ENCODE measurements at places on chromosomes 5 and 9. TPM values are rescaled to one million over a fixed set of nuclear protein-coding genes. Genes with fewer than 3 reads are reported as not detected.

The DOCK8 gene
- total RNA-seq: 9.0 TPM

The ANKRA2 gene
- 46.7 TPM for total RNA-seq

- DNase-seq: no peak
- no peaks in the 10 kb centered on the region for H3K36me3 ChIP-seq
- H3K4me1 ChIP-seq: no peaks in the 10 kb centered on the region
- no peak overlapping the region for H3K27ac ChIP-seq
- no peaks in the 10 kb centered on the region for H3K27me3 ChIP-seq
Measured at GRCh38 chr5:111528056-111528455, 15.7 kb upstream of the STARD4 start.

GRCh38 chr5:166436872-166437271 lies 1854.6 kb upstream of the WWC1 start:
- H3K4me1 ChIP-seq: no peaks in the 10 kb centered on the region
- H3K27ac ChIP-seq: no peak overlapping the region
- no peak for DNase-seq

GRCh38 chr5:27494887-27495286 lies 456.5 kb upstream of the CDH9 start:
- no peak overlapping the region for H3K4me3 ChIP-seq
- H3K4me1 ChIP-seq: no peaks in the 10 kb centered on the region
- H3K27me3 ChIP-seq: no peaks in the 10 kb centered on the region
- H3K27ac ChIP-seq: no peak overlapping the region

- no peak for DNase-seq
- H3K4me1 ChIP-seq: peaks cover 15% of the 10 kb centered on the region
- no peaks in the 10 kb centered on the region for H3K36me3 ChIP-seq
- H3K27me3 ChIP-seq: peaks cover 4% of the 10 kb centered on the region
Measured at GRCh38 chr5:154644745-154645411, 110.3 kb upstream of the LARP1 start.

GRCh38 chr9:135498381-135499126 lies 1.9 kb upstream of the MRPS2 start:
- DNase-seq: no peak
- no peaks in the 10 kb centered on the region for H3K4me1 ChIP-seq
- H3K27me3 ChIP-seq: no peaks in the 10 kb centered on the region
- no peak overlapping the region for H3K27ac ChIP-seq

DNA sequence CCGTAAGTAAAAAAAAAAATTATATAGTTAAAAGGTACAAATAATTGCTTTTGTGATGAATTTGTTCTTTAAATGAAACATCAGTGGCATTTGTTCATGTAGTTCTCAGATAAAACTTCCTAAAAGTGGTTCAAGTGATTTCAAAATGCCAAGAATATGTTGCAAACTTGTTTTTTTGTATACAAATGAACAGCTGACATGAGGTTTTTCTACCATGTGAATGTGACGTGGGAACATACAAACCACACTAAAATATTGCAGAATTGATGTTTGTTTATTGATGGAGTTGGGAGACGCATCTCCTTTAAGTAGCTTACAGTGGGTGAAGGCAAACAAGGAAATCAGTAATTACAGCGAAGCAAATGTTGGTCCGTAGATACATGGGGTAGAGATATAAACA lies 16.9 kb downstream of the BASP1 start:
- DNase-seq: no peak
- H3K27ac ChIP-seq: no peak overlapping the region
- no peaks in the 10 kb centered on the region for H3K36me3 ChIP-seq
- no peaks in the 10 kb centered on the region for H3K27me3 ChIP-seq
- H3K4me3 ChIP-seq: no peak overlapping the region
- H3K4me1 ChIP-seq: peaks cover under 1% of the 10 kb centered on the region

DNA sequence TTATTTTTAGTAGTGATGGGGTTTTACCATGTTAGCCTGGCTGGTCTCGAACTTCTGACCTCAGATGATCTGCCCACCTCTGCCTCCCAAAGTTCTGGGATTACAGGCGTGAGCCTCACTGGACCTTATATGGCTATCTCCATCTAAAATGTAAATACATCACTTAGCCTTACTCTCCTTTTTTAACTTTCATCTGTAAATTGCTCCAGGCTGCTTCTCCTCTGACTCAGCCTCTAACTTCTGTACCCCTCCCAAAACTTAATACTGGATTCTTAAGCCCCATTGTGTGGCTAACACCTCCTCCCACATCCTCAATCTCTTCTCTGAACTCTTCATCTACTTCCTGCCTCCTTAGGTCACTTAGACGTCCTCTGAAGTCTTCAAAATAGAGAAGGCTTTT lies 4.0 kb downstream of the SNX30 start:
- no peak for DNase-seq
- no peak overlapping the region for H3K4me3 ChIP-seq
- H3K4me1 ChIP-seq: no peaks in the 10 kb centered on the region

Data from tibial nerve (tissue), 4 donors.